ENCODE measurements at places on chromosomes 1 and 21.

DNA sequence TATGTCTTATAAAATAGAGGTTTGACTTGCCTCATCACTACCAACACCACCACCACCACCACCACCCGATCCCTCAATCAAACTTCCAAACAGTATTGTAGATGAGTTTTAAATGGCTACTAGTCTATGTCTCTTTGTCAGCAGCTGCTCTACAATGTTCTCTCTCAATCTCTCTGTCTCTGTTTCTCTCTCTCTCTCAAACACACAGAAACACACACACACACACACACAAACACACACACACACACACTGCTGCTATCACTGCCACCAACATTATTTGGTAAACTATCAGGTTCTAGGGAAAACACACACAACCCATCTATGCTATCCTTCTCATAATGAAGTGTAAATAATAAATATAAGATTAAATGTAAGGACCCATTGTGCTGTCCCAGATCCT lies 2.4 kb downstream of the TNFSF4 start:
- no peak for DNase-seq
- peaks cover 48% of the 10 kb centered on the region for H3K4me1 ChIP-seq
- no peak overlapping the region for H3K27ac ChIP-seq
- peaks cover 13% of the 10 kb centered on the region for H3K27me3 ChIP-seq
- peak overlapping the region; percentile 31 for H3K4me3 ChIP-seq
- peaks cover 3% of the 10 kb centered on the region for H3K36me3 ChIP-seq

- H3K4me3 ChIP-seq = no peak overlapping the region
- H3K36me3 ChIP-seq = peaks cover 14% of the 10 kb centered on the region
- no peak for DNase-seq
- H3K27ac ChIP-seq = no peak overlapping the region
Observed at GRCh38 chr21:46527801-46528200, 69.1 kb downstream of the DIP2A start.

DNA sequence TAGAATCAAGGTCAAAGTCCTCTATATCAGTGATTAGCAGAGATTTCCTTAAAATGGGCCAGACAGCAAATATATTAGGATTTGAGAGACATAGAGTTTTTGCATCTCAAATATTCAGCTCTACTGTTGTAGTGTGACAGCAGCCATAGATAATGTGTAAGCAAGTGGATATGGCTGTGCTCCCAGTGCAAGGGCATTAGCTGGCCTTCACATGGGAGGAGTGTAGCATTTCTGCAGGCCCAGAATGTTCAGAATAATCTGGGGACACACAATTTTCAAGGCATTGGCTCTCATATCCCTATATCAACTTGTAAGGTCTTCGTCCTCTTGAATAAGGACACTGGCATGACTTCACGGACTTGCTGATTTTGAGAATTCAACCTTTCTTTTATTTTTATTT lies 402.3 kb upstream of the ADAMTS5 start:
- DNase-seq = no peak
- no peak overlapping the region for H3K27ac ChIP-seq
- no peaks in the 10 kb centered on the region for H3K36me3 ChIP-seq
- no peaks in the 10 kb centered on the region for H3K27me3 ChIP-seq
- H3K4me3 ChIP-seq = no peak overlapping the region

- H3K36me3 ChIP-seq = no peaks in the 10 kb centered on the region
- no peak for DNase-seq
- H3K27ac ChIP-seq = no peak overlapping the region
- no peak overlapping the region for H3K4me3 ChIP-seq
- H3K4me1 ChIP-seq = no peaks in the 10 kb centered on the region
Observed at GRCh38 chr1:217527151-217527550, 103.7 kb downstream of the GPATCH2 start.

DNA sequence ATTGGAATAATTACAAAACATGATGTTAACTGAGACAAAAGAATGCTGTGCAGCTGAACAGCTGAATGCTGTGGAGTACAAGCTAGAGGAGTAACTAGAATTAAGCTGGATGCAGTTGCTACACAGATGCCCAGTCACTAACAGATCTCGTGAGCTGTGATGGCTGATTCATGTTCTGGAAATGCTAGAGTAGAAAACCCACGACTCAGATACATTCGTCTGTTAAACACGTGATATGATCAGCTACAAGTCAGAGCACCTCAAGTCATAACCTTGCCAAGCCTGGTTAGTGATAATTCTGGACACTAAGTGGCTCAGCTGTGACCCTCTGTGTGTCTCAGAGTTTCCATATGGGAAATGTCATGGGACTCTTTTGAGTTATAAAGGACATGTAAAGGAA lies 89.7 kb upstream of the ESRRG start:
- H3K36me3 ChIP-seq = no peaks in the 10 kb centered on the region
- H3K27me3 ChIP-seq = no peaks in the 10 kb centered on the region
- H3K27ac ChIP-seq = no peak overlapping the region
- no peak for DNase-seq

DNA sequence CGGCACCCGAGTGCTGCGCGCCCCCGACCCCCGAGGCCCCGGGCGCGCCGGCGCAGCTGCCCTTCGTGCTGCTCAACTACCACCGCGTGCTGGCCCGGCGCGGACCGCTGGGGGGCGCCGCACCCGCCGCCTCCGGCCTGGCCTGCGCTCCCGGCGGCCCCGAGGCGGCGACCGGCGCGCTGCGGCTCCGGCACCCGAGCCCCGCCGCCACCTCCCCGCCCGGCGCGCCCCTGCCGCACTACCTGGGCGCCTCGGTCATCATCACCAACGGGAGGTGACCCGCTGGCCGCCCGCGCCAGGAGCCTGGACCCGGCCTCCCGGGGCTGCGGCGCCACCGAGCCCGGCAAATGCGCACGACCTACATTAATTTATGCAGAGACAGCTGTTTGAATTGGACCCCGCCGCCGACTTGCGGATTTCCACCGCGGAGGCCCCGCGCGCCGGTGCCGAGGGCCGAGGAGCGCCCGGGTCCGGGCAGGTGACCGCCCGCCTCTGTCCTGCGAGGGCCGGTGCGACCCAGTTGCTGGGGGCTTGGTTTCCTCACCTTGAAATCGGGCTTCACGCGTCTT lies 49.0 kb downstream of the SIM2 start:
- no peak overlapping the region for H3K27ac ChIP-seq
- DNase-seq = no peak
- H3K27me3 ChIP-seq = peaks cover 41% of the 10 kb centered on the region
- H3K4me3 ChIP-seq = no peak overlapping the region
- no peaks in the 10 kb centered on the region for H3K36me3 ChIP-seq
- peaks cover 11% of the 10 kb centered on the region for H3K4me1 ChIP-seq

Data from activated T-helper 1 cell treated with anti-CD3 and anti-CD28 coated beads, Interleukin-12 subunit alpha, Interleukin-12 subunit beta, Interleukin-2, Interleukin-4 antibody, amounts not matched to agents 30 ng/mL and 10 ng/mL and 1 ng/mL, durations not matched to agents 14 hours and 24 hours and 36 hours (primary cell).